ENCODE measurements at places on chromosomes 5 and 9.

DNA sequence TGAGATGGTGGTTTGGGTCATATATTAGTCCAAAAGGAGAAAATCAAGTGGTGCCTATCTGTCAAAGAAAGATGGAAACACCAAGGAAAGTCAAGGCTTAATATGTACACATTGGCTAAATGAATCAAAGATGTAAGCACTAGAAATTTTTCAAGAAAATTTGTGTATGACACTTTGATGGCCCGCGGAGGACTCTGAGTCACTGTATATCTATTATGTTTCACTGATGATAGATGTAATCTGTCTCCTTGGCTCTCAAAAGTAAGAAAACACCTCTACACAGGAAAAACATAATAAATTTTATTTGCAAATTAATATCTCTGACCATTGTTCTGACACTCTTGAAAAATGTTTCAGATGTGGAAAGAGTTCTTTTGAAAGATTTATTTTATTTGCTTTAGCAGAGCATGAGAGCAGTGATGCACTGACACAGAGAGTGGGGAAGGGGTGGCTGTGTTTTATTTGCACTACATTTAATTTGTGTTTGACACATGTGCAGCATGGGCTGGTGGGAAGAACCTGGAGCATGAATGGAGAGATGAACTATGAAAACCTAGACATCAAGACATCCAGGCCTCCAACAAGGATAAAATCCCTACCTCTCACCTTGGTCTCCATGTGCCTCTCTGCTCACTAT, 180.8 kb upstream of the GAS1 start:
- no peak for DNase-seq

GRCh38 chr9:135243201-135244190, 156.0 kb downstream of the OLFM1 start:
- no peak for DNase-seq

- DNase-seq = no peak
These were observed 215.6 kb upstream of the DMAC1 start for GRCh38 chr9:8014997-8015682.

DNA sequence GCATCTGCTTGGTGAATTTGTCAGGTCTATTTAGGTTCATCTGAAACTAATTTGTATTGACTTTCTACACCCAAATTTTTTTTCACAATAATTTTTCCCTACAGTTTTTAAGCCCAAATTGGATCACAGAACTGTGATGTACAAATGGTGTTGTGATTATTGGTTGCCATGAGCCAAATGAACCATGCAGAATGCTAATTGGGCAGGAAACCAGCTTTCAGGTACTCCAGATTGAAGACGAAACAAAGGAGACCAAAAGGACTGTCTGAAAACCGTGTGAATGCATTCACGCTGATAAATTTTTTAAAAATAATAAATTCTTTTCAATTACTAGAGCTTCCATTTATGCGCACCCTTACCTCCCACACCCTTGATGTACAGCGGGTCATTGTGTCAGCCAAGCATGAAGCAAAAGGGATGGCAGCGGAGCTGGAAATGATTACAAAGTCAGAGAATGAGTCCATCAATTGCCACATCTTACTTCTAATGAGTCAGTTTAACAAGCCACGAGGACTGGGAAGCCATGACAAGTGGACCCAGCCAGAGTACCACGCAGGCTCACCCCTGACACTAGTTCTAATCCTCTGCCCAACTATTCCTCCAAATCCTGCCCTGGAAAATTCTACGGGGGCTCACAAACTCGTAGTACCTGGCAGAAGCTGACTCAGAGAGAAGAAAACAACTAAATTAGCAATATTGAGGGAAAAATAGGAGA, 66.5 kb downstream of the SEMA6A start:
- DNase-seq = no peak

- DNase-seq = no peak
These were observed 248.9 kb upstream of the SLC24A2 start for GRCh38 chr9:20037699-20038098.

- no peak for DNase-seq
These were observed 141.0 kb downstream of the OLFM1 start for GRCh38 chr9:135228345-135228982.

DNA sequence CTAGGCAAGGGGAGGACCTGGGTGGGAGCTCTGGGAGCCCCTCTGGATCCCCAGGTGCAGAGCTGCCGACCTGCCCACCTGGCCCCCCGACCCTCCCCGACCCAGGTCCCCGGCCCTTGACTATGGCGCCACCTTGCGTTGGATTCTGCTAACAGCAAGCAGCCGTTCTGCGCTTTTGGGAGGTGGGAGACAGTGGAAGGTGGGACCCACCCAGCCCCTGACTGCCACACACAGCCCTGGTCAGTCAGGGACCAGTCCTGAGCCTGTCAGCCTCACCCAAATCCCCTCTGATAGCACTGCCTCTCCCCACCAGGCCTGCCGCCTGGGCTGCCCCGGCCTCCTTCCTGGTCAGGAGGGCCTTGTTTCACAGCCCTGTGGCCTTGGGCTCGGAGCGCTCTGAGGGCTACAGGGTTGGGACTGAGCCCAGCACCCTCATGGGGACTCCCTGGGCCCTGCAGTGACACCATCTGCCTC, 77.9 kb downstream of the HMCN2 start:
- no peak for DNase-seq

DNA sequence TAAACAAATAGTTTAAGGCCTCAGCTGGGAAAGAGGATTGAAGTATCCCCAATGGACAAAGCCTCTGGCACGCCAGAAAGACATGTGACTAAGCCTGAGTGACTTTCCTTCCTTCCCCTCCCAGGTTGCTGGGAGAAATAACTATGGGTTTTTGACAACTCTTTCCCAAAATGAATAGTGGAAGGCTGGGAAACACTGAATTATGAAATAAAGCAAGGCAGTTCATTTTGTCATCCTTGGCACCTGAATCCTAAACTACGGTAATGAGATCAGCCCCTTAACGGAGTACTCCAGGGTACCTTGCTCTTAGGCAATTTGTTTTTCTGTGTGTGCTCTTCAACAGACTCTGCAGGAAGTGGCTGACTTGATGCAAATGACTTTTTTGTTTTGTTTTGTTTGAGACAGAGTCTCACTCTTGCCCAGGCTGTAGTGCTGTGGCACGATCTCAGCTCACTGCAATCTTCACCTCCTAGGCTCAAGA, 75.2 kb downstream of the LMNB1 start:
- no peak for DNase-seq

DNA sequence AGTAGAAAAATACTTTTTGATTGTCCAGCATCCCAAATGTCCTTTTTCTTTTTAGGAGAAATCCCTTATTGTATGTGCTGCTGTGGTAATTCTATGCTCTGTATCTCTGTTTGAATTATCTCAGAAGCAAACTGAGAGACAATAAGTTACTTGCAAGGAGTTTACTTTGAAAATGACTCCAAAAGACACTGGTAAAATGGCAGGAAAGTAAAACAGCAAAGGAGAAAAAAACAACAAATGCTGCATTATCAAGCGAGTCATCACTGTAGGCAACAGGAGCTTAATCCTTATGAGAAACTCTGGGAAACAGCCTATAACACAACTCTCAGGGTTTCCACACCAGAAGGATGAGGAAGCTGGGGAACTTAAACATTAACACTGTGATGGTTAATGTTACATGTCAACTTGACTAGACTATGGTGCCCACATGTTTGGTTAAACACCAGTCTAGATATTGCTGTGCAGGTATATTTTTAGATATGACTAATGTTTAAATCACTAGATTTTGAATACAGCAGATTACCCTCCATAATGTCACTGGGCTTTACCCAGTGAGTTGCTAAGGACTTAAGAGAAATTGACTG, 92.6 kb upstream of the GAS1 start:
- DNase-seq = no peak

- DNase-seq = no peak
These were observed 6.9 kb downstream of the RGMB start for GRCh38 chr5:98780390-98780789.

Data from activated CD8-positive, alpha-beta memory T cell treated with anti-CD3 and anti-CD28 coated beads, Interleukin-2, amount 10 ng/mL, durations not matched to agents 7 days and 5 days (primary cell).